ENCODE measurements at places on chromosomes 7 and 10. TPM values are rescaled to one million over a fixed set of nuclear protein-coding genes. Genes with fewer than 3 reads are reported as not detected.

The CHCHD2 gene
- total RNA-seq, result 99.9 TPM

The ACBD7 gene
- not detected for total RNA-seq

The MOGAT3 gene
- 31.7 TPM for total RNA-seq

The RFC2 gene
- total RNA-seq, result 8.2 TPM

The SPOCK2 gene
- total RNA-seq, result 6.0 TPM

The RAMP3 gene
- total RNA-seq, result 18.7 TPM

The CALN1 gene
- total RNA-seq, result not detected

The TAS2R60 gene
- not detected for total RNA-seq

The HHEX gene
- 7.5 TPM for total RNA-seq

The GRM8 gene
- 4.9 TPM for total RNA-seq

The TECPR1 gene
- total RNA-seq, result 23.1 TPM

The CADPS2 gene
- 15.2 TPM for total RNA-seq

The GARIN1A gene
- total RNA-seq, result 0.48 TPM

The CFAP69 gene
- 1.4 TPM for total RNA-seq

The HOXA9 gene
- 130 TPM for total RNA-seq

The CTAGE15 gene
- 0.55 TPM for total RNA-seq

The ZNF727 gene
- total RNA-seq, result not detected

The KAZALD1 gene
- total RNA-seq, result 6.8 TPM

The TAF5 gene
- 6.8 TPM for total RNA-seq

The GTF2IRD2 gene
- 12.1 TPM for total RNA-seq

The PCLO gene
- 9.8 TPM for total RNA-seq

The TMEM236 gene
- total RNA-seq, result 16.9 TPM

The PRKCQ gene
- 0.96 TPM for total RNA-seq

The BMPER gene
- total RNA-seq, result 1.1 TPM

The CPED1 gene
- 13.3 TPM for total RNA-seq

The UPK3BL2 gene
- 7.8 TPM for total RNA-seq

The AKR1D1 gene
- total RNA-seq, result not detected

The NME8 gene
- not detected for total RNA-seq

The TMEM229A gene
- total RNA-seq, result 0.55 TPM

The JCAD gene
- total RNA-seq, result 20.2 TPM

The KIAA1549 gene
- total RNA-seq, result 0.60 TPM

The SPDYE2B gene
- total RNA-seq, result not detected

The PLXDC2 gene
- 26.8 TPM for total RNA-seq

The GJD4 gene
- total RNA-seq, result not detected

The AKR1C8 gene
- total RNA-seq, result 1.4 TPM

The SH2B2 gene
- total RNA-seq, result not detected

The HKDC1 gene
- total RNA-seq, result 28.0 TPM

The BLOC1S2 gene
- 1.1 TPM for total RNA-seq

The OAT gene
- total RNA-seq, result 89.3 TPM

The SORBS1 gene
- total RNA-seq, result 148 TPM

The TWIST1 gene
- not detected for total RNA-seq

The AKR1C3 gene
- total RNA-seq, result 249 TPM

The NFE2L3 gene
- 11.4 TPM for total RNA-seq

The ECHDC3 gene
- 0.75 TPM for total RNA-seq

The NPC1L1 gene
- not detected for total RNA-seq

The FAM237B gene
- total RNA-seq, result not detected

The GIMAP7 gene
- total RNA-seq, result 1.00 TPM

The TMEM176A gene
- 182 TPM for total RNA-seq

The RNLS gene
- total RNA-seq, result 23.3 TPM

Measured in transverse colon (tissue), 4 donors.